ENCODE measurements at places on chromosomes 2 and 18.

GRCh38 chr2:143128681-143129580, at the start of gene ARHGAP15:
Gene ARHGAP15, plus strand, starts transcription at chr2:143129419.
- no peak for DNase-seq

GRCh38 chr2:235238537-235238936, 255.3 kb upstream of the AGAP1 start:
- no peak for DNase-seq

DNA sequence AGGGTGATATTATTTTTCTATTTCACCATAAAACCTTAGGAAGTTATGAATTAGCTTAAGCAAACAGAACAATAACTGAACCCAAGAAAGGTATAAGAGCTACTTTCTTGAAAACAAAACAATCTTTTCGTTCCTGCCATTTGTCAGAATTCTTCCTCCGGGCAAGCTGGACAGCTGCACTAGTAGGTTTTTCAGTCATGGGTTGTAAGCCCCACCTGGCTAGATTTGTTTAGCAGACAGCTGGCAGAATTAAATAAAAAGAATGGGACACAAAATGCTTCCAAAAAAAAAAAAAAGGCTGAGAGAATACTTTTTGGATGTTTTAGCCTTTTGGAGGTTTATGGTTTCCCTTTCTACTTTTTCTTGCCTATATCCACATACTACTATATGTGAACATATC, 694.1 kb downstream of the ARHGAP15 start:
- no peak for DNase-seq

GRCh38 chr2:191245869-191246531, 796 bp downstream of the MYO1B start:
- DNase-seq: peak; percentile 62

DNA sequence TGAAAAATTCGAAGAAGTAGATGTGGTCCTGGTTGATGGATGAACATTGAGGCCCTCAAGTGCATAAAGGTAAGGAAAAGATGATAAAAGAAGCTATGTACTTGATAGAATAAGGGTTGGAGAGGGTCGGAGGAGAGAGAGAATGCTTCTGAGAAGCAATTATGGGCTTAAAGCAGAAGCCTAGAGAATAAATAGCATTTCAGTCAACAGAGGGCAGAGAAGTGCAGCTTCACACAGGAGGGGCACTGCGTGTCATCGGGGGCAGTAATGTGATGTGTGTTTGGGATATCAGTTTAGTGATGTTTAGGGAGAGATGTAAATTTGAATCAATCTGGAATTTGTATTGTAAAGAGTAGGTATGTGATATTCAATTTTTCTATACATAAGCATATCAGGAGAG, 334.5 kb downstream of the PIK3C3 start:
- DNase-seq: no peak

DNA sequence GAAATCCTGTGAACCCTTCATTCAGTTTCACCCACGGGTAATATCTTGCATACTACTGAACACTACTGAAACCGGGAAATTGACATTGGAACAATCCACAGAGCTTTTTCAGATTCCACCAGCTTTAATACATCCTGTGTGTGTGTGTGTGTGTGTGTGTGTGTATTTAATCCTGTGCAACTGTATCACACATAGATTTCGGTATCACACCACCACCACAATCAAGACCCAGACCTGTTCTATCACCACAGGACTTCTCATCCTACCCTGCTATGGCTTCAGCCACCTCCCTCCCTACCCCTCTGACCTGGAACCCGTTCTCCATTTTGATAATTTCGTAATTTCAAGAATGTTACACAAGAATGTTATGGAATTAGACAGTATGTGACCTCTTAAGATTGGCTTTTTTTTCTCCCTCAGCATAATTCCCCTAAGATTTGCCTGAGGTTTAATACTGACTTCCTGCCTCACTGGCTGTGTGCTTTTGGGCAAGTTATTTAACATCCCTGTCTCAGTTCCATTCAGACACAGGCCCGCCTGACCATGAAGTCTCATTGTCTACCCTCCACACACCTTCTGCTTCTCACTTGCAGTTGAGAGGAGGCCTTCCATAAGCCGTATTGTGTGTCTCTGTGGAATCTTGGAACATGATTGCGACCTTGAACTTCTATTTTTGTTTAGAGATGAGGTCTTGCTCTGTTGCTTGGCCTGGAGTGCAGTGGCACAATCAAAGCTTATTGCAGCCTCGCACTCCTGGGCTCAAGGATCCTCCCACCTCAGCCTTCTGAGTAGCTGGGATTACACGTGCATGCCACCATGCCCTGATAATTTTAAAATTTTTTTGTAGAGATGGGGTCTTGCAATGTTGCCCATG, 14.4 kb upstream of the TMEM131 start:
- no peak for DNase-seq

DNA sequence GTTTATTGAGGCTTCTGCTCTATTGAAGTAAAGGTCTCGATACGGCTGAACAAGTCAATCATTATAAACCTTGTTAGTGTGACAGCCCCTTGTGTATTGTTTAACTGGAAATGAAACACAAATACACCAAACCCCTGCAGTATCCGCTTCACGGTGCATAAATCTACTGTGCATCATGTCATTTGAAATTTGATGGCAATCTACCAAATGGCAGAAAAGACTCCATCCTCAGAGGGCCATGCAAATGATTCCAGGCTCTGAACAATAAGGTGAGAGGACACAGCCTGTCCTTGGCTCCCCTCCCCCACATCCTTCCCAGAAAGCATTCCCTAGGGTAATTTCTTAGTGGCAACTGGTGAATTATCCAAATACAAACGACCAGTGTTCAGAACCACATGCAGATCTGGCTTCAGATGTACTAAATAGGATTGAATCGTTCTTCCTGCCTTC, 80.6 kb downstream of the ADCYAP1 start:
- DNase-seq: no peak

- DNase-seq: no peak
Measured at GRCh38 chr2:58865436-58865835, 624.3 kb upstream of the FANCL start.

DNA sequence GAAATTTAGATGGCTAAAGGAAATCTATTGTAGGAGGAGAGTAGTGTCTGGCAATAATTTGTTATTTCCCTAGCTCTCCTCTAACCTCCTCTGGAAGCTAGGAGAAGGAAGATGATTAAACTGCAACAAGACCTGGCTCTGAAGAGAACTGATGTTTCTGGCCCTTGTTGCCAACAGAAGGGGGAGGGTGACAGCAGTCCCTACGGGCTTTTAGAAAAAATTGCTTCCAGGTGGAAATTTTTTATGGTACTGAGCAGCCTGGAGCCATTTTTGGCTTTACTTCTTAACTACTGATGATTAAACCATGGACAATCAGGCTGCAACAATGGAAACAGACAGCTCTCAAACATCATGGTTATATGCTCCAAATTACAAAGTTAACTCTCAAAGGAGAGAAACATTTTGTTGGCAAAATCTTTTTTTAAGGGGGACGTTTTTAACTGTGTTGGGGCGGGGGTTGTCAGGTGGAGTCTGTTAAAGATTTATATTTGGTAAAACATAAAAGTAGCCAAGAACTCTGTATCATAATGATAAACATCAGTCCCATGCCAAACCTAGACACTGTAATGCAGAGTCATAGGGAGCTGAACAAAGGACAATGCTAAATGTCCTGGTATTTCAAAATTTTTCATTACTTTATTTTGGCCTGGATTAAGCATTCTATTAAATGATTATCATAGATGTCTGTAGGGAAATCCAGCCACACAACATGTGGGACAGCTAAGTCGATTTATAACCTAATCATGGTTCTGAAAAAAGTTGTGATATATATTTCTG, 70.0 kb downstream of the EXOC6B start:
- no peak for DNase-seq

DNA sequence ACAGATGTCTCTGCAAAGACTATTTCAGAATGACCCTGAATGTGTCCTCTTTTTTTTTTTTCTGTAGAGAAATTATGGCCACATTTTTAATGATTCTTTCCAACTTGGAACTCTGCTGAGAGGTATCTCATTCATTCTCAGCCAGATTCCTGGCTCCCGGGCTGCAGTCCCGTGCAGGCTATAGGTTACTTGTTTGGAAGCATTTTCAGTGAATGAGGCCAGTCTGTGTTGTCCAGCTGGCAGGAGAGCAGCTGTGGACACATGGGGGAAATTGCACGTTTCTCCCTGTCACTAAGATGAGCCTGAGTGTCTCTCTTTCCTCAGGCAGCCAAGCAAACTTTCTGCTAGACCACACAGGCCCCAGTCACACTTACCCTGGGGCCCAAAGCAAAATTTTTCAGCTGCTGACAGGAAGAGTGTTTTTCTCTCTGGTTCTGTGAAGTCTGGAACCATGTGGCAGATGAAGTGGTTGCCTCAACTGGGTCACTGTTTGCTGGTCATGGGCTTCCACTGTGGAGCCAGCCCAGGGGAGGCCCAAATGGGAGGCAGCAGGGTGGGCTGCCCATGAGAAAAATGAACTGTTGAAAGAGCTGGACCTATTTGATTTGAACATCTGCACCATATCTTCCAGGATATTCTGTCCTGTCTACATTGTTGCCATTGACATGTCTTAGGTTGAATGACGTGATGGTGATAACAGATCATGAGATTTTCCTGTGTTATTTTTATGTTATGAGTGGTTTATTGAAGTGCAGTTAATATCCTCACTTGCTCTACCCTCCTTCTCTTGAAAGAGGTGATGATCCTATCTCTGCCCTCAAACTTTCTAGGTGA, 431.2 kb downstream of the LPIN1 start:
- no peak for DNase-seq

DNA sequence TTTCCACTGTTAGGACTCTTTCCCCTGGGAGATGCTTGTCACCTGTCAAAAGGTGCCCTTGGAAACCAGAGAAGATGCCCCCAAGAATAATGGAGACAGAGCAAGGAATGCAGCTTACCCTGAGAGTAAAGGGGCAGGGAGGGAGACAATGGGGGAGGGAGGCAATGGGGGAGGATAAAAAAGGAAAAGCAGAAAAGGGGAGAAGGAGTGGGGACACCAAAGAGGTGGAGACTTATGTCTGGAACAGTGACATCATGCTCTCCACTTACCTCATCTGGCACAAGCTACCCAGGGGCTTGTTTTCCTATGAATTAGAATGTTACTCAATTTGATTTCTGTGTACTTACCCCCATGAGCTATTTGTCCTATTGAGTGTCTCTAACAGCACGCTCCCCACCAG, 67.9 kb downstream of the MRO start:
- no peak for DNase-seq

DNA sequence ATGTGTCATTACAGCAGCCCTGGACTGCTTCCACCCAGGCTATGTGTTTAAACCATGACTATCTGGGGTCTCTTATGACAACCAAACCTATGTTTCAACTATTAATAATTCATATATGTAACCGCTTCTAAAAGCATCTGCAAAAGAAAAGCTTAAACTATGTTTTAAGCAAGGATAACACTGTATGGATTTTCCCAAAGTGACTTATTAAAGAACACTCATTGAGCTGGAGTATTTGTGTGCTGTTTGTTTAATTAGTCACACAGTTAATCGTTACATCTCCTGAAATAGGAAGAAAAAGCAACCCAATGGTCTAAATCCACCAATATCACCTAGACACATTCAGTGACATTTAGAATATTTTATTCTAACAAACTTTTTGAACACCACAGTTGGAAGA, 51.3 kb downstream of the TMEM163 start:
- DNase-seq: no peak

DNA sequence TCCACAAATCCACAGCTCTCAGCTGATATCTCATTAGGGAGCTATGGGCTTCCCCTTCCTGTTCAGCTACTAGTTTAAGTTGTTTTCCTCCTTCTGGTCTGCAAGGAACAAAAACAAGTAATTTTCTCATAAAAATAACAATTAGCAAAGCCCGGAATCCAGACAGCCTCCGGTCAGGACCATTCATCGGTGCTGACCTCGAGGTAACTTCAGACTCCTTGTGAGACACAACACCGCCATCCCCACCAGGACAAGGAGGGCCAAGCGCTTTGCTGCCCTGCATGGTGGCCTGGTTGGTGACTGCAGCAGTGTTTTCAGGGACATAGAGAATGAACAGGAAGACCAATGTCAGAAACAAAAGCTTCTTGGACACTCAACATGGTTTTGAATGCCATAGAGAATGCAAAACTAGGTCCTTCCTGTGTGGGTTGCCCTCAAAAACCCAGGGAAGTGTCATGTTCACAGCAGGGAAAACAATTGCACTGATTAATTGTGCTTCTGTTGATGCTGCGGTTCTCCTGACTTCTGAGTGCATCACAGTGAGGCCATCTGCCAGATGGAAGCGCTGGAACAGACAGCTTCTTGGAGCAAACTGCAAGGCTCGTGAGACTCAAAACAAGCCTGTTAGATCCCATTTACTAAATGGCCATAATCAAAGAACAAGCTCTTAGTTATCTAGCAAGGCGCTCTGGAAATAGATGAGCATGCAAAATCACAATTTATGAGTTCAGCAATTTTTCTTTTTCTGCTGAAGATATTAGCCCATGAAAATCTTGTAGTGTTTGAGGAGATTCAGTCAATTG, 77.1 kb downstream of the HS1BP3 start:
- no peak for DNase-seq

DNA sequence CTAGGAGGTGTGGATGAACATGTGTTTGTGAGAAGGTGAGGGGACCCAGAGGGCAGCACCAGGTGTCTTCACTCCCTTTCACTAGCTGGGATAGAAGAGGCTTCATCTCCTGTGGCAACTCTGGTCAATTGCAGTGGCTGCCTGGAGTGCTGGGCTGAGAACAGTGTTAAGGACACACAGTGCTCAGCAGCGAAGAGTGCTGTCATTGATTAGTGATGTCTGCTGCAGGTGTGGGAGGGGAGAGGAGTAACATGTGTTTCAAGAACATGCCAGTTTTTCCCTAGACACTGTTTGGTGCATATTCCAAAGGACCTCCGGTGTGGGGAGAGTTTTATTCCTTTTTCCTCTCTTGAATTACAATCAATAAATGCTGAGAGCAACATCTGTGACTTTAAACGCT, 95.9 kb upstream of the CXCR4 start:
- no peak for DNase-seq

DNA sequence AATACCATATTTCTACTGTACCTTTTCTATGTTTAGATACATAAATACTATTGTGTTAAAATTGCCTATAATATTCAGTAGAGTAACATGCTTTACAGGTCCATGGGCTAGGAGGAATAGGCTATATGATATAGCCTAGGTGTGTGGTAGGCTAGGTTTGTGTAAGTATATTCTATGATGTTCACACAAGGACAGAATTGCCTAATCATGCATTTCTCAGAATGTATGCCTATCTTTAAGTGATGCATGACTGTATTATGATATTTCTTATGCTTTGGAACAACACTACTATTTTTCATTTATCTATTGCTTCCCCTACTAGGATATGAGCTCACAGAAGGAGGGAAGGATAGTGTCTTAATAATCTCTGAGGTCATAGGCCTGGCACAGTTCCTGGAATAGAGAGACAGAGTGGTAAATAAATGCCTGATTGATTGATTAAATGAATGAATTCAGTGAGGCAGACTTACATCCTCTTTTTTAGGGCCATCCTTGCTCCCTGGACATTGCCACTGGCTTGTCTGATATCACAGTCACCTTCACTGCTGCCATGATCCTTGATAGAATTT, 121.0 kb downstream of the MYO3B start:
- no peak for DNase-seq

- DNase-seq: no peak
Measured at GRCh38 chr2:207227062-207227748, 61.5 kb upstream of the KLF7 start.

GRCh38 chr2:113720167-113720566, 36.3 kb downstream of the SLC35F5 start:
- no peak for DNase-seq
